ENCODE measurements at places on chromosomes 1 and 21.

DNA sequence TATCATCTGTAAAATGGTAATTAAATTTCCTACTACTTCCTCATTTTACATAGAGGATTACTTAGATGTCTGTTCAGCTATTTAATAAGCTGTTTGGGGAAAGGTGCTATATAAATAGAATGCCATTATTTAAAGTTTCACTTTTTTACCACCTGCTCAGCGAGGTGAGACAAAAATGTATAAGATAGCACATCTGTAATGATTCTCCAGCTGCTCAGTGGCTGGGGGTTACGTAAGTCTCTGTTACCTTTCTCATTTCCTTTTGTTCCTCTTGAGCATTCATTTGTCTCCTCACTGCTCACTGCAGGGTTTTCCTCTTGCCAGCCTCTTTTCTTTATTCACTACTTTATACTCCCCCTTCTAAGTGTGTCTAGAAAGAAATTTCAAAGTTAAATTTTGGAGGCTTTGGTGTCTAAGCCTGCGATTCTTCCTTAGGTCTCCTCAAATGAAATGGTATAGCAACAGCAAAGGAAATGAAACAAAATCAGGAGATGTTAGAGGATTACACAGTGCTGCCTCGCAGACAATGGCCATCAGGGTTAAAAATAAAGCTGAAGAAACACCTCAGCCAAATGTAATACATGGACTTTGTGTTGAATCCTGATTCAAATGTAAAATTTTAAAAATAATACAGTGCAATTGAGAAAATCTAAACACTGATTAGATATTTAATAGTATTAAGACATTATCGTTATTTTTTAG is 6.8 kb downstream of the RGS8 start:
- no peak for DNase-seq

- DNase-seq: no peak
Observed at GRCh38 chr1:78607944-78608343, 12.3 kb upstream of the IFI44L start.

DNA sequence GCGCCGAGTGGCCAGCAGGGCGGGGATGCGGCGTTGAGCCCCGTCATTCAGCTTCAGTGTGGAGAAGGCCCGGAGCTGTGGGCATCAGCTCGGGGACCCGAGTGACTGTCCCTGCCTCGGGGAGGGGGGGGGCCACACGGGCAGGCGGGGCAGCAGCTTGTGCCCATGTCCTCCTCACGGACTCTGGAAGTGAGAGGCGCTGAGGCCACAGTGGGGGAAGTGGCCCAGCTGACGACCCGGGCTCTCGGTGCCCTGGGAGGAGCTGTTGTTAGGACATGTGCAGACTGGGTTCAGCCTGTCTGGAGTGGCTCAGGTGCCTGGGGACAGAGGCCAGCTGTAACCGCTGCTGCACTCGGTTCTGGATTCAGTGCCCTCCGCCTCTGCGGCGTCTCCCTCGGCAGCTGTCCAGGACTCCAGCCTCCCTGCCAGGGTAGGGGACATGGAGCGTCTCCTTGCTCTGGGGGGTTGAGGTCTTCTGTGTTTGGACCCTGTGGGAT is 71.1 kb downstream of the SKI start:
- no peak for DNase-seq

DNA sequence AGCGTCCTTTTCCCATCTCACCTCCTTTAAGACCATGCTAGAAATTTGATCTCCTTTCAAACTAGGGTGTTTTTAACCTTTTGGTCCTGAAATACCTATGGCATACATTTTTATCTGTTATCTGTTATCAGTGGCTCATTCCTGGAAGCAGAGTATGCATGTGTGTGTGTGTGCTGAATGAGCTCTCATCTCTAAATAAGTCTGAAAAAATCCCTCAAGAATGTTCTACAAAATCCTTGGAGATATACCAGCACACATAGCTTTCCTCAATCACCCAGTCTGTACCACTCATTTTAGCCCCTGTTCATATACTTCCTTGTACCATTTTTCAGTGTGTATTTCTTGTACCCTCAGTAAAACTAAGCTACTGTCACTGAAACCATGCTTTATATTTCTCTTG is 6.0 kb upstream of the DARS2 start:
- no peak for DNase-seq

DNA sequence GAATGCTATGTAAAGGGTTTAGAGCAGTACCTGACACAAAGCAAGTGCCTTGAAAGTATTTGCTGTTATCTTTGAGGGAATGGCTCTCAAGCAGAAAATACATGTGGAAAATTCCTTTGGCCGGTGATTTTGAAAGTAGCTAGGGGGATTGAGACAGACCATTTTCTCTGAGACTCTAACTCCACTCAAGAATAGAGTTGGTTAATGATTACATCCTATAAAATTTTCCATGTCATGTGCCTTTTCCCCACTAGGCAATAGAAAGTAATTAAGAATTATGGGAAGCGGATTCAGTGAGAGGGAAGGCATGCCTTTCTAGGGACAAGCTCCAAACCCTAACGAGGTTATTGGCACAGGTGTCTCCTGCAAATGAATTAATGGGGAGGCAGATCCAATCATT is 276.0 kb downstream of the GPATCH2 start:
- no peak for DNase-seq

DNA sequence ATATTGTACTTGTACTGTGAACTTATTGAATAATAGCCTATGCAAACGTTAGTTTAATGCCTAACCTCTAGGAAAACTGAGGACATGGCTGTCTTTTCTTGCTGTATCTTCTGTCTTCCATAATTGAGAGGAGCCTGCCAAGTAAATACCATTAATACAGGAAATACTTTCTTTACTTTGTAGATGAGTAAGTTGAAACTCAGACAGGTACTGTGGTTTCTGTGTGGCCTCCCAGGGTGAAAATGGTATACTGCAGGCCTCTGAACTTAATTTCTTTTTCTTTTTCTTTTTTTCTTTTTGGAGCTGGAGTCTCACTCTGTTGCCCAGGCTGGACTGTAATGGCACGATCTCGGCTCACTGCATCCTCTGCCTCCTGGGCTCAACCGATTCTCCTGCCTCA is 208.8 kb upstream of the ADGRL4 start:
- no peak for DNase-seq

- no peak for DNase-seq
Observed at GRCh38 chr1:107993920-107994319, 28.9 kb upstream of the VAV3 start.

DNA sequence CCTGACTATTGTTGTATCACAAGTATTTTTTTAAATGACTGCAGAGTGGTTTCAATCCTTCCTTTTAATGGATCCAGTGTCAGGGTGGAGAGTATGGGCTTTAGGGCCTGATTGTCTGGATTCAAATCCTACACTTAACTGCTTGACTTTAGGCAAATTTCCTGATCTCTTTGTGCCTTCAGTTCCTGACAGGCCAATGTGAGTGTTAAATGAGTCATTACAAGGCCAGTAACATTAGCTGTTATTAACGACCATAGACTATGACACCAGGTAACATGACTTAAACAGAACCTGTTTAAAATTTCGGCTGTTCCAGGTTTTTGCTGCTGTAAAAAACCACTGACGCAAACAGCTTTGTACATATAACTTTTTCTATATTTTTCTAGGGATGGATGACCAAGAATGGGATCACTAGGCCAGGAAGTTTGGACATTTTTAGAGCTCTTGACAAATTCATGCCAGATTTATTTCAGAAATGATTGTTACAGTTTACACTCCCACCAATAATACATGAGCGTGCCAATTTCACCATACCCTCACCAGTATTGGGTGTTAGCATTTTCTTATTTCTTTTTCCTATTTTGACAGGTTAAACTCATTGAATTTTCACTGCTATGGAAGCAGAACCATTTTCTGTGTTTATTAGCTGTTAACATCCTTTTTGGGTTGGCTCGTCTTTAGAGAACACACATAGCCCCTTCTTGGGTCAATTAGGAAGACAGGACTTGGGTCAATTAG is 11.3 kb downstream of the ZNF362 start:
- DNase-seq: no peak

- DNase-seq: no peak
Observed at GRCh38 chr1:179924268-179924667, 30.3 kb upstream of the CEP350 start.

DNA sequence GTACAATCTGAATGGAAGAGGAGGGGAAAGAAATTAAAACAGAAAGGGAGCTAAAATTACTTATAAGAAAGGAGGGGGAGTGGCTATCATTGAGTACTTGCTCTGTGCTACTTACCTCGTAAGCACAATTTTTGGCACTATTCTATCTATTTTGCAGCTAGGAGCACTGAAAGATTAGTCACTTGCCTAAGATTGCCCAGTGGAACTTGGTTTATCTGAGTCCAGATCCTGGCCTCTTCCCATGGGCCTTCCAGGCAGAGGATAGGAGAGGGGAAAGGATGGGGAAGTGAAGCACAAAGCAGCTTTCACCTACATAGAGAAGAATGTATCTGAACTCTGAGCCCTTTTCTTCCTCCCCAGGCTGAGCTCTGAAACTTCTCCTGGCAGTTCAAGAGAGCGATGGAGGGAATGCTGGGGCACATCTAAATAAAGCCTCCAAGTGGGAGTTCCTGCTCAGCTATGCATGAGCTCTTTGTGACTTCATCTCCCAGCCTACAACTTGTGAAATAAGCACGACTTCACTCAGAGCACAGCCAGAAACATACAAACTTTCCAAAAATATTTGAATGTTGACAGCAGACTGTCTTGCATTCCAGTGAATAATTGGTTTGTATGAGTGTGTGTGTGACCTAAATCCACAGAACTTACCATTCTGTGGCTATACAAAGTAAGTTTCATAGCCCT is 29.4 kb downstream of the HMGB4 start:
- no peak for DNase-seq

- no peak for DNase-seq
Observed at GRCh38 chr21:44994695-44995342, 55.0 kb downstream of the SLX9 start.

DNA sequence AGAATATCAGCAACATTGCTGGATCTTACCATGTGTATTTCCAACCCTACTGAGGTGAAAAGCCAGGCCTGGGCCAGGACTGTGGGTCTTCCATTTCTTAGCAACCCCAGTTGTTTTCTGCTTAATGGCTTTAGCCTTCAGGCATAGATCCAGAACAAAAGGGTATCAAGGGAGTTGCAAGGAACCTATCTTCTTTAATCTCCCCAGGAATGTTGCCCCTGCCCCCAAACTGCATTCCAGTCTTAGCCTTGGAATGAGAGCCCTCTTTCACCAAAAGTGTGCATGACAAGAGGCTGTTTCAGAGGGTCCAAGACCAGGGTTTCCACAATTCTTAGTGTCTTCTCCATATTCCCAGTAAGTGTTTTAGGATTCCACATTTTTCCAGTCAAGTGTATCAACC is 87.9 kb upstream of the SOX13 start:
- DNase-seq: no peak

GRCh38 chr1:6675941-6676340 is 25.7 kb downstream of the DNAJC11 start:
- no peak for DNase-seq

DNA sequence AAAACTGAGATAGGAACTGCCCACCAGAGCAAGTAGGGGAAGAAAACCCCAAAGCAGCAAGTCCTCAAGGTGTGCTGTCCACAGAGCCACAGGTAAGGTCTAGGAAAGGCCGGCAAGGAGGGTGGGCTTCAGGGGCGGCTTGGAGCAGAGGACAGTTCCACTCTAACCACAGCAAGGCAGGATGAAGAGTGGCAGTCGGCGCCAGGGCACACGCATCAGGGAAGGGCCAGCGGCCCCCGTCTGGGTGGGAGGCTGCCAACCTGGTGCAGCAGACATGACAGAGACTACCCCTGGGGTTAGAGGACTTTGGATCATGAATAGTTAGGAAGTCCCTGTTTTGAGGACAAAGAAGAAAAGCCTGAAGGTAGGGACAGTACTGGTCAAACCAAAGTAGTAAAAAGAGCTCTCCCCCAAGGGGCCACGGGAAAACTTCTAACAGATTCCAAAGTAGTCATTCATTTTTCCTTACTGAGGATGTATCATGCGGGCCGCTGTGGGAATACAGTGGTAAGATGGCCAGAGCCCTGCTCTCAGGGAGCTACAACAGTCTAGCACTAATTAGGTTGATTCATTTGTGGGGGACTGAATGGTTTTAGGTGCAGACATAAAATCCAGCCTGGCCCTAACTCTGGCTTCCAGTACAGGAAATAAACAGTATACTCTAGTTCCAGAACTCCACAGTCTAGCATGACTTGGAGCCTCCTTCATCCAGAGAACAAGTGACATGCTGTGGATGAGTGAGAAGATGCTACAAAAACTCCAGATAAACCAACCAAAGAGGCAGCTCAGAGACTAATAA is 3.5 kb upstream of the RAP1GAP start:
- no peak for DNase-seq

DNA sequence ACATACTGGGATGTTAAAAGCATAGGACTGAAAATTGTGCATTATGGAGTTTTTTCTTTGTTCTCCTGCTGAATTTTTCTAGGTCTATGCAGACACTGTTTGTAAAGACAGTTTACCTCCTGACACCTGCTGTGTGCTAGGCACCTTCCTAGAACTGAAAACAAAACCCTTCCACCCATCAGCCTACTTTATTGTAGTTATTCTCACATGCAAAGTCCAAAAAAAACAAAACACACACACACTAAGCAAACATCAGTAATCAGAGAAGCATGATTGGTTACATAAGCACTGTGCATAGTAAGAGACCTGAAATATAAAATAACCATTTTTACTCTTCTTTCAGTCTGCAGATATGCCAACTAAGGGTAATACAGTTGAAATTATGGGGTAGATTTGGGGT is 195.1 kb downstream of the CRB1 start:
- no peak for DNase-seq

- no peak for DNase-seq
Observed at GRCh38 chr1:43611950-43612349, 38.0 kb upstream of the KDM4A start.

GRCh38 chr1:231236208-231236591 is 4.8 kb upstream of the GNPAT start:
- DNase-seq: no peak

- DNase-seq: no peak
Observed at GRCh38 chr1:235156265-235156664, 4.8 kb downstream of the RBM34 start.

- no peak for DNase-seq
Observed at GRCh38 chr1:11320153-11320936, 47.3 kb downstream of the UBIAD1 start.

- DNase-seq: no peak
Observed at GRCh38 chr1:244862354-244862698, 2.0 kb downstream of the HNRNPU start.

GRCh38 chr1:95716097-95716496 is 482.1 kb downstream of the RWDD3 start:
- DNase-seq: no peak

- no peak for DNase-seq
Observed at GRCh38 chr1:190667914-190668313, 190.2 kb upstream of the BRINP3 start.

DNA sequence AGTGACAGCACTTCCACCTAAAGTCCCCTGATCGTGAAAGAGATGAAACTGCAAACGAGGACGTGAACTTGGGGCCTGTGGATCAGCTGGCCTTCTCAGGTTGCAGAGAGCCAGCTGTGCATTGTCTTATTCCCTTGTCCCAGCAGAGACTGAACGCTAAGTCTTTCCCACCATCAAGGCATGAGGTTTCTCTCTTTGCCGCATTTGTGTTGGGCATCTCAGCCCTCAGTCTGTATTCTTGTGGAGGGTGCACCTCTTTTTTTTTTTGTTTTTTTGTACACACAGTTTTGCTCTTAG is 71.4 kb downstream of the KIF26B start:
- no peak for DNase-seq

Measured in substantia nigra (tissue), 51 donors.